Activated effector memory CD4-positive, alpha-beta T cell treated with anti-CD3 and anti-CD28 coated beads, Interleukin-2, amount 50 U/mL, for 16 hours (primary cell): ENCODE measurements at places on chromosomes 6 and 20.

DNA sequence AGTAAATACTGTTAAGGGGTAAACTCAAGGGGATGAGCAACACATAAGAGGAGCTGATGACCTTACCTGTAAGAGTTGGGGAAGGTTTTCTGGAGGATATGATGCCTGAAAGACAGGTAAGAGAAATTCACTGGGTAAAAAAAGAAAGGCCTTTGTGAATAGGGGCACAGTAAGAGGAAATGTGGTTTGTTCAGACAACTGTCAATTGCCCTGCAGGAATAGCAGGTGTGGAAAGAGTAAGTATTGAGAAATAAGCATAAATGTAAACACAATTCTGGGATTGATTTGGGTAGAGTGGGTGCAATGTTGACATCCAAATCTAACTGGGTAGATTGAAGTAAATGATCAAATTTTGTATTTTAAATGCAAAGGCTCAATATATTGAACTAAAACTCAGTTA is 670.0 kb downstream of the DHX35 start:
- no peak for DNase-seq

DNA sequence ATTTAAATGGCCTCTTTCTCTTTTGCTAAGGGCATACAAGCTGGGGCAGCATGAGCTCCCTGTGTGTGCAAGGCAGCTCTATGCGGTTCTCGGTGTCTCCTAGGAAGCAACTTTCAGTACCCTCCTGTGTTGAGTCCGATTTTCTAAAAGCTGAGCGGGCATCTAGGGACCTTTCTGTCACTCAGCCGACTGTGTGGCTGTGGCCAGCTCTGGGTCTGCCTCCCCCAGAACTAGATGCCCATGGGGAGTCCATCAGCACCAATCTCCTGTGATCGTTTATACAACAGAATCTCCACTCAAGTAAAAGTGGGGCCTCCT is 7.5 kb downstream of the NELFCD start:
- DNase-seq: no peak

- DNase-seq: no peak
Observed at GRCh38 chr6:159311618-159312017, 142.4 kb downstream of the FNDC1 start.

- no peak for DNase-seq
Observed at GRCh38 chr20:30506100-30506499, 751.4 kb upstream of the DEFB115 start.

GRCh38 chr6:163806755-163807499 is 392.4 kb downstream of the QKI start:
- no peak for DNase-seq

DNA sequence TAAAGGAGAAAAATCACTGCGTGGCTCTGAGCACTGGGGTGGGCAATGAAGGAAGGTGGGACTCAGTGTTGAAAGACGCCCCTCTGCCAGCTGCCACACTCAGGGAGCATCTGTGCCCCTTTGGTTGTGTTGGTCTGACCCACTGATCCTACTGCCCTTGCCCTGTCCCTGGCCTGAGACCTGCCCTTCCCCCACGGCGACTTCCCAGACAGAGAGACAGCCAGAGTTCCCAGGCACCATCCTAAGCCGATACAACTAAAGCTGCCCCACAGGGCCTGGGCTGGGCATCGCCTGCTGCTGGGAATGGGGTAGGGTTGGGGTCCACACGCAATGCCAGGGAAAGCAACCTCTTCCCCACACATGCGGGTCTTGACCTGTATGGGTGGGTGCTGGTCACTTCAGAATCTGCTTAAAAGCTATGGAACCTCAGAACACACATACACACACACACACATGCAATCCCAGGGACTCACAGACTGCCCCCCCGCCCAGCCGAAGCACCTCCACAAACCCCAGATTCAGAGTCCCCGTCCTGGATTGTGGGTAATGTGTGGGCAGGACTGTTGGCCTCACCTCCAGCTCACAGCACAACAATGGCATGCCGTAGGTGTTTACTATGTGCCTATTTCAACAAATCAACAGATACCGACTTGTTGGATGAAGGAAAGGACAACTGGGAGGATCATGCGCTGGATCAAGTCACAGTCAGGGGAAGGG is 10.9 kb upstream of the SPDEF start:
- DNase-seq: no peak

- DNase-seq: no peak
Observed at GRCh38 chr20:12058216-12058615, 140.5 kb downstream of the BTBD3 start.
